ENCODE measurements at places on chromosomes 2 and 18.

GRCh38 chr18:9803698-9804516 is 81.9 kb upstream of the TXNDC2 start:
- DNase-seq: no peak

GRCh38 chr2:105595536-105595935 is 149.2 kb upstream of the NCK2 start:
- DNase-seq: no peak

DNA sequence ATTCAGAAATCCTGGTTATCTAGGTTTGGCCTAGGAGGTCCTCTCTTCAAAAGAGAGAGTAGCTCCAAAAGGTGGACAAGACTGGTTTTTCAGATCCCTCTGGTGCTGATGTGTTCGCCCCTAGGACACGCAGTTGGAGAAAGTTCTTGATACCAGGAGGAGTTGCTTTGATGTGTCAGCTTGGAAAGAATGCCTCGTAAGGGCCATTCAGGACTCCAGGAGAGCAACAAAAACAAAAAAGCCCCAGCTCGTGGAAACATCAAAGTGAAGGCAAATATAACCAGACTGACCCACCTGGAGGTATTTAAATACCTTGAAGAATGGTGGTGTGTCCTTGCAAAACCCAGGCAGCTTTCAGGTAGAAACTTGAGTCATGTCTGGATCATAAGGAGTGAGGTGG is 12.5 kb upstream of the LBH start:
- DNase-seq: no peak

DNA sequence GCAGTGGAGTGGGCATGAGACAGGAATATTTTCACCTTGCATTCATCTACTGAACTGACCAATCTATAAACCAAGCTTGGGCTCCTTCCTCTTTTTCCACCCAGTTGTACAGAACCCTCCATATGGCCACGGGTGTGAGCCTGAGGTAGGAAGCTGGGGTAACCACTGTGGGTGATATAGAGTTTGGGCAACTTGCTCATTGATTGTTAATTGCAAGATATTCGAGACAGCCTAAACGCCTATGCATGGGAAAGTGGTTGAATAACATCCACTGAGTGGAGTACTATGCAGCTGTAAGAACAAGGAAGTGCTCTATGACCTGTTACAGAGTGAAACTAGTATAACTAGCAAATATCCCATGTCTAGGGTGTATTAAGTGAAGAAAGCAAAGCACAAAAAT is 7.3 kb upstream of the VAPA start:
- no peak for DNase-seq

- no peak for DNase-seq
These were observed 185.1 kb downstream of the TCF4 start for GRCh38 chr18:55402731-55403405.

GRCh38 chr2:96083064-96083939 is 33.1 kb downstream of the ADRA2B start:
- no peak for DNase-seq

DNA sequence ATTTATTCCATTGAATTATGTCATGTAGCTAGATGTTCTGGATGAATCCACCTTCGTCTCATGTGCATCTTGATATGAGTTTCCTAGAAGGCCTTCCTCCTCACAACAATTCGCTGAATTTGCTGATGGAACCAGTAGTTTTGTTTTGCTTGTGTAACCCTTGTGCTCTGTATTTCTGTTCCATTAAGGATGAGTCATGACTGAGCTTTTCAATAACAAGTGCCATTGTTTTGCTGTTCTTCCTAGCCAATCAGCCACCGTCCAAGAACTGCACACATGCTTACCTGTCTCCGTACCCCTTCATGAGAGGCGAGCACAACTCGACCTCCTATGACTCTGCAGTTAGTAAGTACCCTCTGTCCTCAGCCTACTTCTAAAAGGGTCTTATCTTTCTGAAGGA is 2.3 kb downstream of the TMEM182 start:
- no peak for DNase-seq
